ENCODE measurements at places on chromosomes 12 and 14. TPM values are rescaled to one million over a fixed set of nuclear protein-coding genes. Genes with fewer than 3 reads are reported as not detected.

TSPAN8 gene
- total RNA-seq, result 4.2 TPM

DNA sequence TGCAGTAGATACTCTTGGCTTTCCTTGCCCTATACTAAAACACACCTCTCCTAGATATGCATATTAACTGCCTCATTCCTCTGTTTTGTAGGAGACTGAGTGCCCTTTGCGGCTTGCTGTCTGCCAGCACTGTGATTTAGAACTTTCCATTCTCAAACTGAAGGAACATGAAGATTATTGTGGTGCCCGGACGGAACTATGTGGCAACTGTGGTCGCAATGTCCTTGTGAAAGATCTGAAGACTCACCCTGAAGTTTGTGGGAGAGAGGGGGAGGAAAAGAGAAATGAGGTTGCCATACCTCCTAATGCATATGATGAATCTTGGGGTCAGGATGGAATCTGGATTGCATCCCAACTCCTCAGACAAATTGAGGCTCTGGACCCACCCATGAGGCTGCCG is 15.4 kb downstream of the TRAFD1 start:
- no peak for DNase-seq

- DNase-seq, result no peak
Measured at GRCh38 chr12:2359725-2360629, 307.2 kb downstream of the CACNA1C start.

- DNase-seq, result no peak
Measured at GRCh38 chr14:104039214-104039613, 46.3 kb upstream of the ASPG start.

RND1 gene
- 0.44 TPM for total RNA-seq

TTC9 gene
- 0.49 TPM for total RNA-seq

DNA sequence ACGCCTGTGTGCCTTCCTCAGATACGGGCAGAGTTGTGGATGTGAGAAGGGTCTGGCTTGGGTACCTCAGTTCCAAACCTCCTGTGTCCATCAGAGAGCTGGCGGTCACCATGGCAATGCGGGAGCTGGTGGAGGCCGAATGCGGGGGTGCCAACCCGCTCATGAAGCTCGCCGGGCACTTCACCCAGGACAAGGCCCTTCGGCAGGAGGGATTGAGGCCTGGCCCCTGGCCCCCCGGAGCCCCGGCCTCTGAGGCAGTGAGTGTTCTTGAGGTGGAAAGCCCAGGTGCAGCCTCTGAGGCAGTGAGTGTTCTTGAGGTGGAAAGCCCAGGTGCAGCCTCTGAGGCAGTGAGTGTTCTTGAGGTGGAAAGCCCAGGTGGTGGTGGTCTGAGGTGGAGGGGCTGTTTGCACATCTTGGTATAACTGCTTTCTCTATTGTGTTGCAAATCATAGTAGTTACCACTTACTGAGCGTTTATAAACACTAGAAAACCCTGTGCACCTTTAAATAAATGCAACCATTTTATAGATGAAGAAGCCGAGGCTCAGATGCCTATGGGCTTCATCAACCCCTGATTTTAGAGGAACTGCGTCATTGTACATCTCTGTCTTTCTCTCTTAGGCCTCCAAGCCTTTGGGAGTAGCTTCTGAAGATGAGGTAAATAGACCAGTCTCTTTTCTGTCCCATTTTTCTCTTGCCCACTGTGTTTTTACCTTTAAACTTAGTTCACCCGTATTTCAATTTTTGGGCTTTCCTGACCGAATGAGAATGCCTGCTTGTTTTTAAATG is 976 bp downstream of the PEX5 start:
- no peak for DNase-seq

Data from Panc1 (cell line).